ENCODE measurements at places on chromosomes 7 and 10. TPM values are rescaled to one million over a fixed set of nuclear protein-coding genes. Genes with fewer than 3 reads are reported as not detected.

The ITPRID1 gene
- not detected for polyA plus RNA-seq

The VSIR gene
- polyA plus RNA-seq = 84.3 TPM

The FAM25A gene
- not detected for polyA plus RNA-seq

The ABCB4 gene
- polyA plus RNA-seq = 21.4 TPM

The CLEC5A gene
- 0.27 TPM for polyA plus RNA-seq

The PAX4 gene
- polyA plus RNA-seq = not detected

The FAM131B gene
- polyA plus RNA-seq = 0.10 TPM

The HOGA1 gene
- polyA plus RNA-seq = 0.15 TPM

The CDH23 gene
- polyA plus RNA-seq = 2.0 TPM

The ZNF479 gene
- polyA plus RNA-seq = not detected
